ENCODE measurements at places on chromosomes 4 and X. TPM values are rescaled to one million over a fixed set of nuclear protein-coding genes. Genes with fewer than 3 reads are reported as not detected.

GRCh38 chr4:73669410-73670183 is 49.4 kb upstream of the RASSF6 start:
- no peak for DNase-seq

The REELD1 gene
- not detected for polyA plus RNA-seq

The ZC4H2 gene
- 27.5 TPM for polyA plus RNA-seq

DNA sequence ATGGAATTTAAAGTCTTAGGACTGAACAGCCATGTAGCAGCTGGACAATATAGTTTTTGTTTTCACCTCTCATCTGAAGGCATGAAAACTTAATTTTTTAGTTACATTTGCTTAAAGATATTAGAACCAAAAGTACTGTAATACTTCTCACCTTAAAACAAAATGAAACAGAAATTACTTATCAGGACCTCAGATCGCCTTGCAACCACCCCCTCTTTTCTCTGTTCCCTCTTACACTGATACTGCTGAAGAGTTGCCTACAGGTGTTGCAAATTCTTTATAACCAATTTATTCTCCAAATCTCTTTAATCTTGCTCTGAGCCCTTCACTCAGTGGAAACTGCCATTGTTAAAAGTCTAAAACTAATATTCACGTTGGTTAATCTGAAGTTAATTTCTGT is 145.0 kb downstream of the SPCS3 start:
- no peak for DNase-seq

The ZAR1 gene
- polyA plus RNA-seq = not detected

GRCh38 chr4:150462743-150463142 is 119.2 kb upstream of the MAB21L2 start:
- no peak for DNase-seq

DNA sequence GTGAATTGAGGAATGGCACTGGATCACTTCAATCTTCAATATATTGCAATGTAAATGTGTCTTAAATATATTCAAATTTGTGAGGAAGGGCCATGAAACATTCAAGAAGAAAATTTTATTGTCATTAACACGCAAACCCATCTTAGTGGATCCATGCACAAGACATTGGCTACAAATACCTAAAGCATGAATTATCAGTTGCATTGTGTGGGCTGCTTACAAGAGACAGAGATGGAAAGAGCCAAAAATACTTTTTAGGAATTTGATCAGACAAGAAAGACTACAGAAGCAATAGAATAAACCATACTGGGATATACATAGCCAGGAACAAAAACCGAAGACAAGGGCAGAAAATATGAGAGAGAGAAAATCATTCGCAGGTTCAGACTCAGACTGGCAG is 616.2 kb upstream of the GRIA3 start:
- no peak for DNase-seq

- DNase-seq = no peak
Observed at GRCh38 chr4:64095398-64095797, 313.9 kb downstream of the TECRL start.
